ENCODE measurements at places on chromosomes 3 and 15.

DNA sequence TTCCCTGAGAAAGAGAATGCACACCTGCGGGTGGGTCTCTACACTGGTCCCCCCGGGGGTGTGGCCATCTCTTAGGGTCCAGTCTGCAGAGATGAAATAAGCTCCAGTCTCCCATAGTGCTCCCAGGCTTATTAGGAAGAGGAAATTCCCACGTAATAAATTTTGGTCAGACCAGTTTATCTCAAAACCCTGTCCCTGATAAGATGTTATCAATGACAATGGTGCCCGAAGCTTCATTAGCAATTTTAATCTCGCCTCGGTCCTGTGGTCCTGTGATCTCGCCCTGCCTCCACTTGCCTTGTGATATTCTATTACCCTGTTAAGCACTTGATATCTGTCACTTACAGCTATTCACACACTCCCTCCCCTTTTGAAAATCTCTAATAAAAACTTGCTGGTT, 46.8 kb downstream of the OR5H15 start:
- DNase-seq, result no peak

- no peak for DNase-seq
These were observed 20.9 kb downstream of the SLC6A6 start for GRCh38 chr3:14423197-14423743.

- DNase-seq, result no peak
These were observed 43.7 kb downstream of the MYZAP start for GRCh38 chr15:57635300-57635909.

GRCh38 chr3:182268711-182269110, 524.6 kb upstream of the ATP11B start:
- DNase-seq, result no peak

DNA sequence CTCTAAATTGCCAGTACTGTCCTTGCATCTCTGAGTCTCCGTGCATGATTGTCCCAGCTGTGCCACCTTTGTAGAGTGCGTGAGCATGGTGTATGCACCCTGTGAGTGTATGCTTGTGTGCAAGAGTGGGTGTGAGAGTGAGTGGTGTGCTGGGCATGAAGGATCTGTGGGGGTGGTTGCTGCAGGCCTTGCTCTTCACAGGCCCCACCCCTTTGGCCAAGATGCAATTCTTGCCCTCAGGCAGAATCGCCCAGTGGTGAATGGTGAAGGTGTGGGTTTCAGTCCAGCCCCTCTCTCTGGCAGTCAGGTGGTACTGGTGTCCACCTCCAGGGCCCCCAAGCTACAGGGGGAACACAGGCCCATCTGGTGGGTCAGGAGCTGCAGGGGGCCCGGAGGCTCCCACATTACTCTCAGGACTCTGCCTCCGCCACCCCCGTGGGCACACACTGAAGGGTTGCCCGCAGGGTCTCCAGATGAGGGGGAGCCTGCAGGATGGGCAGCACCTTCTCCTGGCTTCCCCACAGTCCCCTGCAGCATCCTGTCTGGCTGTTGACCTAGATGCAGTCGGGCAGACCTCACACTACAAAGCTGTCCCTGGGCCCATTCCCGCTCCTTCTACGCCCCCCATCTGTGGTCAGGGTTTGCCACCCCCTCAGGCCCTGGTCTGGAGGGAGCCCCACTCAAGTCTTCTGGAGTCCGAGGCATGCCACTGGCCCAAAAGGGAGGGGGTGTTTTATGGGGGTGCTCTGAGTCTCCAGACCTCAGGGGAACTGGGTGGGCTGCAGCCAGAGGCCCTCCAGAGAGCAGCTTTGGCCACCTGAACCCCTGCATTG, 8.3 kb upstream of the ROPN1B start:
- no peak for DNase-seq

GRCh38 chr3:181418233-181418632, 293.5 kb upstream of the SOX2 start:
- no peak for DNase-seq

DNA sequence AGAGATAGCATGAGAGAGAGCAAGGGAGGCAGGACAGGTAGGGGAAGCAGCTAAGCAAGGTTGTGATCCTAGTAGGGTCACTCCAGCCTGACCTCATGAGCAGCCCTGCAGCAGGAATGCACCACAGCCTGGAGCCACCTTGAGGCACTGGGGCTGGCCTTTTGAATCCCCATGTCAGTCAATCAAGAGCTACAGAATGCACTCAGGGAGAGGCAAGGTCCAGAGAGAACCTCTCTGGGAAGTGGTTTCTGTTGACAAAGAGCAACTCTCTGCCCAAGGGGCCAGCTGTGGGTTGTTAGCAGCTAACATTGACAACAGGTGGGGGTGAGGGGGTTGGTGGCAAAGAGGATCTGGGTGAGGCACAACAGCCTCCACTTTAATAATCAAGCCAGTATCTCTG, 54.6 kb downstream of the TRANK1 start:
- DNase-seq, result no peak

DNA sequence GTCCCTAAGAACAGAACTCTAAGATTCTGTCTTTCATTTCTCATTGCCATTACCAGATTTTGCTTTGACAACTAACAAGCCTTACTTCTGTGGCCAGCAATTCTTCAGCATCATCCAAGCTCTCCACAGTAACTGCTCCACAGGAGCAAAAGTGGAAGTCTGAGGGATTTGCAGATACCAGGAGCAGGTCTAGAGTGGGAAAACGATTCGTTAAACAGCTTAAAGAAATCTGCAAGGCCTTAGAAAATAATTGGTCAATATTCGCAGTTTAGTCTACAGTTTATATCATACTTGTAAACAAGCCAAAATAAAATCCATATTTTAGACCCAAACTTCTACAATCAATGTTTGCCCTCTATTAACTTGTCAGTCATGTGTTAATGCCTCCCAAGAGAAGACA, 24.1 kb downstream of the MYH15 start:
- DNase-seq, result no peak

GRCh38 chr3:113051302-113051711, 60.5 kb downstream of the GTPBP8 start:
- peak; percentile 31 for DNase-seq

GRCh38 chr3:31550452-31551251, 17.9 kb downstream of the STT3B start:
- DNase-seq, result no peak

GRCh38 chr3:134253475-134254226, 3.0 kb upstream of the RYK start:
- no peak for DNase-seq

GRCh38 chr3:127745656-127746399, 73.1 kb downstream of the ABTB1 start:
- DNase-seq, result no peak

DNA sequence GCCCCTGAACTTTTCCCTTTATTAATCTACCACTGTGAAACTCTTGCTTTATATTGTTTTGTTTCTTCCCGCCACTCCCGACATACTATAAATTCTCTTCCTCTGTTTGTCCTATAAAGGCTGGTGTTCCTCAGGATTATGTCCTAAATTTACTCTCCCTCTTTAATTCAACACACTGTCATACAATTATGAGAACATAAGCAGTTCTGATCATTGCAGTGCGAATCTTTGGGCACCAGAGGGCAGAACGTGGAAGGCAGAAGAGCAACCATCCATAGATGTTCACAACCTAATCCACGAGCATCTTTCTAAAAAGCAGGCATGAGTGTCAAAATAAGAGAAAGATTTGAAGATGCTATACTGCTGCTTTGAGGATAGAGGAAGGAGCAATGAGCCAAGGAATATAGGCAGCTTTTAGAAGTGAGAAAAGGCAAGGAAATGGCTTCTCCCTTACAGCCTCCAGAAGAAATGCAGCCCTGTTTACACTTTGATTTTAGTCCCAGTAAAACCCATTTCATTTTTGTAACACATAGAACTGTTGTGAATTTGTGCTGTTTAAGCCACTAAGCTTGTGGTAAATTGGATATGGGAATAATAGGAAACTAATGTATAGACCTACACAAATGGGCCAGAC, 179.4 kb downstream of the GBE1 start:
- DNase-seq, result no peak

DNA sequence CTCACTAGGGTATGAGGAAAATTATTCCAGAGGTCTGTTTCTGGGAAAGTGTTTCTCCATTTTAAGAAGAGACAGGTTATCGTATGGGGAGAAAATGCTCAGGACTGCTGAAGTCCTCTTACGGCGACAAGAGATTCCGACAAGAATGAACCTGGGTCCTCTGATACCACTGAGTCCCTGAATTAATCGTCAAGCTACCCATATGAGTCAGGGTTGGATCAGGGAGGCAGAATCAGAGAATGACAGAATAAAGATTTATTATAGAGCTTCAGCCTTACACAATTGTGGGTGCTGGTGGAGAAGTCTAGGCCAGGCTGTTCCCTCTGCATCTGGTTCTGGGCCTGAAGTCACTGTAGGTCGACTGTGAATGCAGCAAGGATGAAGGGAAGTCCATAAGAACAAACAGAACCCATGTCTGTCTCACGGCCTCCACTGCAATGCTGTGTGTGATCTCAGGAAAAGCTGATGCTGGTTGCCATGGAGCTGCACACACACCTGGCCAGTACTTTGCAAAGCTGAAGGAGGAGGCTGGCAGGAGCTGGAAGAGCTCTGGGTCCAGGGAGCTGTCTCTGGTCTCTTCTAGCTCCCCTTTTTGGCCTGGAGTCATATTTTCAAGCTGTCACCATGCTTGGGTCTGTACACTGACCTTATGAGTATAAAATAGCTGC, 83.9 kb downstream of the HHLA2 start:
- no peak for DNase-seq

- DNase-seq, result peak; percentile 23
These were observed at the start of gene BLOC1S6 for GRCh38 chr15:45587095-45587862. TSS of gene BLOC1S6 (plus strand) at chr15:45587379. CDS start at chr15:45587444, 65 bp downstream.

DNA sequence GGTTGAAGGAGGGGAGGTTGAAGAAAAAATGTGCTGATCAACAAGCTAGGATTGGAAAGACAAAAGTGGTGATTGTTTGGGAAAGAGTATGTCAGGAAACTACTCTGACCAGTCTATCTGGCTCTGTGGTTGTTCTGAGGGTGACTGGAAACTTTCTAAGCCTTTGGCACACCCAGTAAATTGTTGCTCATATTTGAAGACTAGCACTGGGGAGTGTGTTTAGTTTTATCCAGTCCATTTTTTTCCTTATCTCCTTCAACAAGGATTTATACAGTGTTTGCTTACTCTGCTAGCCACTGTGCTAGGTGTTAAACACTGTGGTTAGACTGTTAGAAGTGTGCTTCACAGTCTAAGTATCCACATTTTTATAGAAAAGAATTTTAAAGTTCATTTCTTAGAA, 28.8 kb downstream of the PPM1L start:
- no peak for DNase-seq

Measured in 8988T (cell line).